ENCODE measurements at places on chromosomes 11 and 22. TPM values are rescaled to one million over a fixed set of nuclear protein-coding genes. Genes with fewer than 3 reads are reported as not detected.

ENTHD1 gene
- total RNA-seq = not detected

SERPING1 gene
- total RNA-seq = 143 TPM

SOX6 gene
- total RNA-seq = 8.3 TPM

CNIH2 gene
- total RNA-seq = 0.41 TPM

DNA sequence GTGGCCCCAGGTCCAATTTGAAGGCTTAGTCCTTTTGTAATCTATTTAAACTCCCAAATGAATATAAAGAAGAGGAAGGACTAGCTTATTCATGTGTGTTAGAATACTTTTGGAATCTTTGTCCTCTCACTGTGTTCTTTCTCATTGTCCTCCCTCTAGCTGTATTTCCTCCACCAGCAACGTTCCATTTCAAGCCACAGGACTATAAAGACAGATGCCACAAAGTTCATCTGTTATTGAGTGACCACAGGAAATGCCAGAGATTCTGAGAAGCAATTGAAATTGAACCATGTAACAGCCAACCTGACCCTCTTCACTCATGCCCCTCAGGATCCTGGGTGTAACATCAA lies 336.6 kb upstream of the API5 start:
- H3K27ac ChIP-seq = no peak overlapping the region
- H3K4me3 ChIP-seq = no peak overlapping the region
- no peaks in the 10 kb centered on the region for H3K4me1 ChIP-seq
- no peaks in the 10 kb centered on the region for H3K36me3 ChIP-seq
- no peak for DNase-seq
- H3K27me3 ChIP-seq = no peaks in the 10 kb centered on the region

DNA sequence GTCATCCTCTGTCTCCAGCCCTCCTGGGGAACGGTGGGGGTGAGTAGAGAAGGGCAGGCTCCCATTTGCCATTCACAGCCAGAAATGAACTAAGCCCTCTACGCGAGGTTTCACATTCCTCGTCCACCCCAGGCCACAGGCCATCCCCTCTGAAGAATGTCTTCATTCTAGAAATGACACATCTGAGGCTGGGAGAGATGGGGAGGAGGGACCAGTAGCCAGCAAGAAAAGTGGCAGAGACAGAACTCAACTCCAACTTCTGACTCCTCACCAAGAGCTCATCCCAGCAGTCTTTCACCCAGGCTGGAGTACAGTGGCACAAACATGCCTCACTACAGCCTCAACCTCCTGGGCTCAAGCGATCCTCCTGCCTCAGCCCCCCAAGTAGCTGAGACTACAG lies 3.4 kb downstream of the CTSF start:
- H3K36me3 ChIP-seq = no peaks in the 10 kb centered on the region
- peaks cover 11% of the 10 kb centered on the region for H3K27me3 ChIP-seq
- H3K4me1 ChIP-seq = peaks cover 10% of the 10 kb centered on the region
- no peak overlapping the region for H3K4me3 ChIP-seq
- H3K27ac ChIP-seq = no peak overlapping the region

GRCh38 chr11:116703421-116703820 lies 69.4 kb downstream of the BUD13 start:
- H3K27me3 ChIP-seq = peaks cover 5% of the 10 kb centered on the region
- peaks cover 9% of the 10 kb centered on the region for H3K4me1 ChIP-seq
- no peak overlapping the region for H3K4me3 ChIP-seq
- no peaks in the 10 kb centered on the region for H3K36me3 ChIP-seq
- H3K27ac ChIP-seq = no peak overlapping the region

- peaks cover under 1% of the 10 kb centered on the region for H3K27me3 ChIP-seq
- DNase-seq = no peak
- H3K27ac ChIP-seq = no peak overlapping the region
These were observed 78.3 kb downstream of the ZNF280B start for GRCh38 chr22:22430111-22430820.

DNA sequence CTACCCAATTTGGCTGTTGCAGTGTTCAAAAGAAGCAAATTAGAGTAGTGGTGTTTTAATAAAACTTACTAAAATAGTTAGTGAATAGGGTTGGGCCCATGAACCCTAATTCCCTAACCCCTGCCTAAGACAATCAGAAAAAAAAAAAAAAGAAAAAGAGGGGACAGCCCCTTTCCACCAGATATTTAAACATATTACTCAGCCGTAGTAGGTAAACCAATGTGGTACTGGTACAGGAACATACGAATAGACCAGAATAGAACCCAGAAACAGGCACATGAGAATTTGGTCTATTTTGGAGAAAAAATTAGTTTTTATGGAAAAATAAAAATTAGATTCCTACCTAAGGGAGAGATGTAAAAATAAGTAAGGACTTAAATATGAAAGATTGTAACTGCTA lies 38.6 kb downstream of the MMP7 start:
- no peak for DNase-seq
- H3K27ac ChIP-seq = no peak overlapping the region
- no peak overlapping the region for H3K4me3 ChIP-seq
- H3K36me3 ChIP-seq = no peaks in the 10 kb centered on the region
- peaks cover 23% of the 10 kb centered on the region for H3K4me1 ChIP-seq

DNA sequence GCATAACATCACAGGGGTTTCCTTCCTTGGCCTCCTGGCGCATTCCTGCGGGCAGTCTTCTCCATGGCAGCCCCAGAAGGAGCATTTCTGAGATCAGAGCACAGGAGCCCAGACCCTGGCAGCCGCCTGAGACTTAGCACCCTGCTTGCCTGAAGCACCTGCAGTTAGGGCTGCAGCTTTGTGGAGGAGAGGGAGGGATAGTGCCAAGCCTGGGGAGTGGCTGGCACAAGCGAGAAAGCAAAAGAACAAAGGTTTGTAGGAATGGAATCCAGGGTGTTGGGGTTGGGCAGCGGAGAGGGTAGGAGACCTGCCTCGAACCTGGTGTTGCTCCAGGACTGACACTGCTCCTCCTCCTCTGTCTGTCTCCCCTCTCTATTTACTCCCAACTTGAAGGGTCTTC lies 66.9 kb downstream of the SCN3B start:
- H3K4me3 ChIP-seq = no peak overlapping the region
- no peaks in the 10 kb centered on the region for H3K27me3 ChIP-seq
- H3K36me3 ChIP-seq = no peaks in the 10 kb centered on the region
- no peak overlapping the region for H3K27ac ChIP-seq
- DNase-seq = peak; percentile 39

DNA sequence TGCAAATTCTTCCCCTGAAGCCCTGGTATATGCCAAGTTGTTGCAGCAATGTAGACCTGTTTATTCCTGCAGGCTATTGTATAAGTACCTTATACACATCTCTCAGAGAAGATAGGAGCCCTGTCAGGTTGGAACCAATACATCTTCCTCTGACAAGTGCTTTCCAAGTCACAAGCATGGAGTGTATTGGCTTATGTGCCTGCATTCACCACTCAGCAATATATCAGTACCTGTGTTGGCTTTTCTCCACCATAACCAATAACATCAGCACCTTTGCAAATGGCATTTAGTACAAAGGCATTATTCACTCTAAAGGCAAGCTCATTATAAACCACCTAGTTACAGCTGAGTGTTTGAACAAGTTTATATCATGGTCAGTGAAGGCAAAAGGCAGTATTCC lies 611.7 kb upstream of the CNTN5 start:
- H3K36me3 ChIP-seq = no peaks in the 10 kb centered on the region
- H3K4me3 ChIP-seq = no peak overlapping the region
- no peak for DNase-seq
- H3K27me3 ChIP-seq = no peaks in the 10 kb centered on the region

GRCh38 chr11:10857459-10857708 lies 469 bp downstream of the ZBED5 start:
- peaks cover 31% of the 10 kb centered on the region for H3K36me3 ChIP-seq
- DNase-seq = no peak

DNA sequence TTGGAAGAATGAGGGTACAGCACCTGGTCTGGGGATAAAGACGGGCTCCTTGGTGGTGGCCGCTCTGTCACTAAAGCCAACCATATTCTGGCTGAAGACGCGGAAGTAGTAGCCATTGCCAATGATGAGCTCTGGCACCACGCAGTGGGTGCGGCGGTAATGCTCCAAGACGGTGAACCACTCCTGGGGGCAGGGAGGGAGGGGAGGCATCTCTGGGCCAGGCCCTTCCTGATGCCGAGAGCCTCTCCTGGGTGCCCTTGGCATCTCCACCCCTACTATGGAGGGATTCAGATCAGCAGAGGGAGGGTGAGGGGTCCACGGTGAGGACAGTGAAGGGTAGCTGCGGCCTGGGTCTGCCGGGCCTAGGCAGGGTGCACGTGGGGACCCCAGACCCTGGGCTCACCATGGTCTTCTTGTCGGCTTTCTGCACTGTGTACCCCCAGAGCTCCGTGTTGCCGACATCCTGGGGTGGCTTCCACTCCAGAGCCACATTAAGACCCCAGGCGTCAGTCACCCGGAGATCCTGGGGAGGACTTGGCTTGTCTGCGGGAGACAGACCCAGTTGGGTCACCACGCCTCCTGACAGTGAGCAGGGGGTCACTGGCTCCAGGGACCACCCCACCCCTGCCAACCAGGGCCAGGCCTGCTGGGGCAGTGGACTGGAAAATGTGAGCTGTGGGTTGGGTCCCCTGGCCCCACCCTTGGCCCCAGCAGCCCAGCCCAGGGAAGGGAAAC lies 19.5 kb downstream of the MYBPC3 start:
- H3K27ac ChIP-seq = no peak overlapping the region
- H3K36me3 ChIP-seq = no peaks in the 10 kb centered on the region
- no peaks in the 10 kb centered on the region for H3K4me1 ChIP-seq
- no peak for DNase-seq

All from transverse colon (tissue), 4 donors.